ENCODE measurements at places on chromosomes 4 and X. TPM values are rescaled to one million over a fixed set of nuclear protein-coding genes. Genes with fewer than 3 reads are reported as not detected.

- no peak for DNase-seq
Measured at GRCh38 chr4:88448889-88449288, 8.0 kb upstream of the HERC5 start.

DNA sequence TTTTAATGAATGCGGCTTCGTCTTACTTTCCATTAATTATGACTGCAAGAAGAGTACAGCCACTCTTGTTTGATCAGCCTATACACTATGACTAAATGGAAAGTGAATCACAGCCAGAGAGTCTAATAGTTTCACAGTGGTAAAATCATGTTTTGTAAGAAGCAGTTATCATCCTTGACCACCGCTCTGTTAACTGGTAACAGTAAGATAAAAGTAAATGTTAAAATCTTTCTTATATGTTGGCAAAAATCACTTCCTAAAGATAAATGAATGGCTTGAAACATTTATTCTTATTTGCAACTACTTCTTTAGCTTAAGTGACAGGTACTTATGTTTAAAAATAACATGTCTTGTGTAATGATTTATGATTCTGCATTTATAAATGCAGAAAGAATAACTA is 13.2 kb downstream of the GALNT7 start:
- DNase-seq: no peak

DNA sequence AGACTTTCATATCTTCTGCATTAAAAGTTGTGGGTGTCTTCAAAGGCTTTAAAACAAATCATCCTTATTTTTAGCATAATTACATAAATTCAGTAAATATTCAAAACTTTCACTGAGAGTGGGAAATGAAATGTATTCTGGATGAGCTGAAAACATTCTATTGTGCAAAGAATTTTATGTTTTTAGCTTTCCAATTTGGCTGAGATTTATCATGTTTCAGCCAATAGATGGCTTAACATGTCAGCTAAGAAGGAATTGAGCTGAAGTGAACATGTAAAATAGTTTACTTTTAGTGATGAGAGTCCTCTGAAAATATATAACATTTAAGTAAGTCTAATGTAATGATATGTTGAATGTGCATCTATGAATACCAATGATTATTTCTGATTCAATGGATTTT is 213.5 kb upstream of the GIMD1 start:
- no peak for DNase-seq

GRCh38 chr4:136097676-136098075 is 1434.6 kb downstream of the PCDH18 start:
- DNase-seq: no peak

- peak; percentile 91 for DNase-seq
Measured at GRCh38 chrX:74291964-74292807, 11.8 kb upstream of the ZCCHC13 start.

DNA sequence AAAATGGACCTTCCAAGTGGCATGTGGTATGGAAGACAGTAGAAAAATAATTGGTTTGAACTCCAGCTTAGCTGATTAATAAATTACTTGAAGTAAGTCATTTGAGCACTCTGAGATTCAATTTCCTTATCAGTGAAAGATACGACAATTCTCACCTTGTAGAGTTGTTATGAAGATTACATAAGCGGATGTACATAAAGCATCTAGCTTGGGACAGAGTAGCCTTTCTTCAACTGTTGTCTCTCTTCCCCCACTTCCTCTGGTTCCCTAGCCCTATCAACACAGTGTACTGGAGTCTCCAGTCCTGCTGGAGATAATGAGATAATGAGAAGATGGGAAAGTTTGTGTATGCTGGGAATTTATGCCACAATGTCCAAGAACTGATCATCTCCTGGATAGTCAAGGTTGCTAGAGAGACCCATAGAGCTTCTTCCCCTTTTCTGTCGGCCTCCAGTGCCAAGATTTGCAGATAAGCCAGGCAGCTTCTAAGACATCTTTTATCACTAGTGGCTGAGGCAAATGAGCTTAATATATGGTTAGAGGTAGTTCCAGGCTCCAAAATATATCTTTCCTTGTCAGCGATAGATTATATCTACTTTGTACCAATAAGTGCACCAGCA is 33.9 kb downstream of the VSIG4 start:
- DNase-seq: no peak

DNA sequence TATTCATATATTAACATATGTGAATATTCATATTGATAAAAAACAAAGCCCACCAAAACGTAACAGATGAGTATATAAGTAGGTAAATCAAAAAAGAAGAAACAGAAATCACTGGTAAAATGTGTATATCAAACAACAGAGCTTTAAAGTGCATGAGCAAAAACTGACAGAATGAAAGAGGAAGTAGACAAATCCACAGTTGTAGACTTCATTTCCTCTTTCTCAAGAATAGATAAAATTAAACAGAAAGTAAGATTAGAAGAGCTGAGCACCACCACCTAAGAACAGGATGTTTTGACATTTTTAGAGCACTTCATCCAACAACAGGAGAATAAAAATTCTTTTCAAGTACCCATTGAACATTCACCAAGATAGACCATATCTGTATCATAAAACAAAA is 64.6 kb downstream of the CNKSR2 start:
- no peak for DNase-seq

GRCh38 chr4:102139132-102139573 is 206.1 kb downstream of the SLC39A8 start:
- DNase-seq: no peak

- DNase-seq: no peak
Measured at GRCh38 chrX:37383313-37383712, 34.1 kb downstream of the PRRG1 start.

GRCh38 chr4:83454686-83455085 is 937 bp downstream of the HELQ start:
- no peak for DNase-seq

GRCh38 chrX:12367254-12367653 is 229.0 kb downstream of the FRMPD4 start:
- DNase-seq: no peak

SH3BP2 gene
- 63.9 TPM for total RNA-seq

ASMT gene
- not detected for total RNA-seq

FTSJ1 gene
- total RNA-seq: 40.4 TPM

STATH gene
- not detected for total RNA-seq

ERAS gene
- total RNA-seq: not detected

SH3TC1 gene
- 64.9 TPM for total RNA-seq

MAOA gene
- 232 TPM for total RNA-seq

Data from mesenteric fat pad (tissue), 1 donor.